ENCODE measurements at places on chromosomes 2 and 18.

- DNase-seq = no peak
Observed at GRCh38 chr2:151861174-151861573, 33.0 kb upstream of the ARL5A start.

- DNase-seq = no peak
Observed at GRCh38 chr18:6414723-6415417, at the start of gene L3MBTL4. TSS of gene L3MBTL4 (minus strand) at chr18:6414911. CDS start at chr18:6311625, 103,286 bp downstream.

GRCh38 chr18:52903857-52904256, 563.9 kb downstream of the DCC start:
- DNase-seq = peak; percentile 36

DNA sequence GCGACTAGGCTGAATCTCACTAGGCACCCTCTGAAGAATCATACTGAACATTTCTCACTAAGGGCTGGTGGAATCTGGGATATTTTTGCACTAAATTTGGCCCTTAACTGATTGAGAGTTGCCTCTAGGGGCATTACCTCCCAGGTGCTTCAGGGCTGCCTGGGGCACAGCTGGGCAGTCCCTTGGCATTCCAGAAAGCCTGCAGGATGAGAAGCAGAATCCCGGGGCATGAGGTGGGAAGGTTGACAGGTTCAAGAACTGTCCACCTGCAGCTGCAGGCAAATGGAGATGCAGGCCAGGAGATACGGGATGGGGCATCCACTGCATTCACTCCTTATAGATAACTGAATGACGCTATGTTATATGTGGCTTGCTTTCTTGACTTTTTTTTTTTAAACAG, 7.4 kb downstream of the RESP18 start:
- DNase-seq = no peak

- DNase-seq = no peak
Observed at GRCh38 chr2:160167089-160167740, 32.9 kb downstream of the ITGB6 start.

DNA sequence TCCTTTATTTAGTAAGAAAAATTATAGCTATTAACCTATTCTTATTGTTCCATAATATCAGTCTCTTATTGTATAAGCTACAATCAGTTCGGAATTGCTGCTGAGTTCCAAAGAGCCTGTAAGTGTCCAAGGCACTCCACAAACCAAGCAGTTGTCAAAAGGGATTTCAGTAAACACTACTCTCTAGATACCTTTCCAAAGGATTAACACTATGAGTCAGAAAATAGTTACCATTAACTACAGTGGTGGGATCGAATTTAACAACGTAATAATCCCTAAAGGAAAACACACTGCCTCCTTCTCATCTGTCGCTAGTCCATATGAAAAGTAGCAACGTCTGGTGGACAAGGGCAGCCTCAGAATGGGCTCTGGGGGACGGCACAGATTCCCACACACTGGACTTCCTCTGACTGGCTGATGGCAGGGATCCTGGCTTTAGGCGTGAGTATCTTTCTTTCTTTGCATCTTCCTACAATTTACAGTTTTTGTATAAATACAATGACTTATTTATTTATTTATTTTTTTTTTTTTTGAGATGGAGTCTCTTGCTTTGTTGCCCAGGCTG, 8.8 kb downstream of the TGFBRAP1 start:
- DNase-seq = no peak

GRCh38 chr2:73730810-73731209, 6.3 kb downstream of the TPRKB start:
- no peak for DNase-seq

DNA sequence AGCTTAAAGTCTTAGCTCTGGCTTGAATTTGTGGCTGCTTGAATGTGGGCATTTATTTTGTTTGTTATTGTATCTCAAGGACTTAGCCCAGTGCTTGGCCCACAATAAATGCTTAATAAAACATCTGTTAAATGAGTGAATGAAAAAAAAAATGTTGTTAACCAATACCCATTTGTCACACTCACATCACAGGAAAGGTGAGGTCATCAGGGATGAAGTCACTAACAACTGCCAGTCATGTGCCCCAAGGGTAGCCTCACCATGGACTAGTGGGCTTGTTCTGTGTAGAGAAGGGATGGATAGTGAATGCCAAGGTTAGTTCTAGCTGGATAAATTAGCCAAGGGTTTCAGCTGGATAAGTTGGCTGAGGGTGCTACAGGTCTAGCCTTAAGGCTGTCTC, 3.0 kb downstream of the NRBP1 start:
- no peak for DNase-seq

GRCh38 chr2:132279344-132279743, 117.6 kb upstream of the ANKRD30BL start:
- no peak for DNase-seq

- no peak for DNase-seq
Observed at GRCh38 chr2:189487283-189488007, 46.2 kb downstream of the WDR75 start.

DNA sequence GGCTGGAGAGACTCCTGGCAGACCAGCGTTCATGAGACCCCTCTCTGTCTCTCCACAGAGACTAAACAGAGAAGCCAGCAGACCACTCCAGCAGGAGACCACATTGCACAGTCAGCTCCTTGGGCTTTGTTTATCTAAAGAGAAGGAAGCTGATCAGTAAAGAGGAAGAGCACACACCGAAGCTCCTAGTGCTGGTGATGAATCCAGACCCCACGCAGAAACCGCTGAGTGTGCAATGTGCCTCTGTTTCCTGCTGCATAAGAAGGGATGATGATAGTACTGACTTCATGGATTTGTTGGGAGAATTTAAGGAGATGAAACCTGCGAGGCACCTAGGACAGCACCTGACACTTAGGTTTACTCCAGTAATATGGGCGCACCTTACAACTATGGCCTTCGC, 544.1 kb upstream of the ID2 start:
- DNase-seq = no peak

DNA sequence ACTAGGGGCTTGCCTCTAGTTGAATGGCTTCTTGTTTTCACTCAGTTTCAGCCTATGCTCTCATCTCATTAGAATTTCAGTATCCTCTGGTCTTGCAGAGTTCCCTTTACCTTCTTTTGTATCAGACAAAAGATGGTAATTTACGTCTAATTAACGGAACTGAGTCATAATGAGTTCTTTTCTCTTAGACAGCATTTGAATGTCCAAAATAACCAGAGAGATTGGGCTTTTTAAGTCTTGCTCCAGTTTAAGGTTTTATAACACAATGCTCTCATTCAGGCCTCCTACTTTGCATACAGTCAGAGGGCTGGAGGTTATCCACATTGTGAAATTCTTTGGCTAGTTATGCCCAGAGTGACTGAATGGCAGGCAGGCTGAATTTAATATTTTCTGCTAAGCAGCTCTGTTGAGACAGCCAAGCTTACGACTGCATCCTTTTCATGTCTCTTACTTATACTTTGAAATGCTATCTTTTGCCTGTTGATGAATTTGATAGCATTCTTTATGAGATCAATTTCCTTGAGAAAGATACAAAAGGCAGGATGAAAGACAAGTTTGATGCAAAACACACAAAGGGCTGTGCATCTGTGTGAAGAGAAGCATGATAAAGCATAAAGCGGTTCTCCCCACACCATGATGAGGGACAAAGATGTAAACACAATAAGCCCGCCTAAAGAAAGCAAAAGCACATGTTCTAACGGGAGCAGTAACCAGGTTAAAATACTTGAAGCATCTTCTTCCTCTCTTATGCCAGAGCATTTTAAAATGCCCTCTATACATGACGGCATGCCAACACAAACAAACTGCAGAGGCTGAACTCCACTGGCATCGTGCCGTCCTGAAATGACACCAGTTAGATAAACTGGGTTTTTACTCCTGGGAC, 90.0 kb downstream of the CDH2 start:
- peak; percentile 10 for DNase-seq

GRCh38 chr2:19176977-19177376, 181.4 kb downstream of the OSR1 start:
- DNase-seq = no peak

DNA sequence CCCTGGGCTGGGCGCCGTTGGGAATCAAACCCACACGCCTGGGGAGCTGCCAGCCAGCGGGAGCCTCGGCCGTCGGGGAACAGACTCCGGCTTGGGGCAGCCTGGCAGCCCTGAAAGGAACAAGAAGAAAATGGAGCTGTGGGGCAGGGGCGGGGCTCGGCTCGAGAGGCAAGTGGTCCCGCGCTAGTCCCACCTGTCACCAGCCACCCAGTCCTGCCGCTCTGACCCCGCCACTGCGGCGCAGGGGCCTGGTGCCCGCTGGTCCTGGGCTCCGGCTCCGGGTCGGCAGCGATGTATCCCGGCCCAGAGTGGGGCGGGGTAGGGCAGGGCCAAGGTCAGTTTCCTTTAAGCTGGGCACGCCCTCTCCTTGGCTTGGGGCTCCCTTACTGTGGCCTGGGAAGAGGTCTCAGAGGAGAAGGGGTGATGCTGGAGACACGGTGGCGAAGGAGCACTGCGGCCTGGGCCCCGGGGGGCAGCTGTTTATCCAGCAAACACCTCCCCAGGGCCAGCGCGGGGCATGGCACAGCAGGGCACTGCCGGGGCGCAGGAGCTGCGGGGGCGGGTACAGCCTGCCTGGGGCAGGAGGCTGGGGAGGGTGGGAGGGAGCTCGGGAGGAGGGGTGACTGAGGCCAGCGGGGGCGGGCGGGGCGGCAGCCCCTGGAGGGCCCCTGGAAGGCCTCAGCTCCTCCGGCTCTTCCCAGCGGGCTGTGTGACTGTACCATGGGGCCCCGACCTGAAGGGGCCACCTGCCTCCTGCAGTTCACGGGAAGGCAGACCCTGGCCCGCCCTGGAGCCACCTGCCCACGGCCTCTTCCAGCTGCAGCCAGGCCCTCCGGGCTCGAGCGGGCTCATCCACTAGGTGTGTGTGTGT, 15.6 kb downstream of the ODC1 start:
- no peak for DNase-seq

GRCh38 chr2:46039543-46040303, 257.5 kb upstream of the EPAS1 start:
- no peak for DNase-seq

Measured in NCI-H1092 (cell line).